Mammary epithelial cell (primary cell): ENCODE measurements at places on chromosomes 1 and 21.

- DNase-seq, result no peak
Measured at GRCh38 chr1:7589774-7590425, 181.2 kb upstream of the VAMP3 start.

DNA sequence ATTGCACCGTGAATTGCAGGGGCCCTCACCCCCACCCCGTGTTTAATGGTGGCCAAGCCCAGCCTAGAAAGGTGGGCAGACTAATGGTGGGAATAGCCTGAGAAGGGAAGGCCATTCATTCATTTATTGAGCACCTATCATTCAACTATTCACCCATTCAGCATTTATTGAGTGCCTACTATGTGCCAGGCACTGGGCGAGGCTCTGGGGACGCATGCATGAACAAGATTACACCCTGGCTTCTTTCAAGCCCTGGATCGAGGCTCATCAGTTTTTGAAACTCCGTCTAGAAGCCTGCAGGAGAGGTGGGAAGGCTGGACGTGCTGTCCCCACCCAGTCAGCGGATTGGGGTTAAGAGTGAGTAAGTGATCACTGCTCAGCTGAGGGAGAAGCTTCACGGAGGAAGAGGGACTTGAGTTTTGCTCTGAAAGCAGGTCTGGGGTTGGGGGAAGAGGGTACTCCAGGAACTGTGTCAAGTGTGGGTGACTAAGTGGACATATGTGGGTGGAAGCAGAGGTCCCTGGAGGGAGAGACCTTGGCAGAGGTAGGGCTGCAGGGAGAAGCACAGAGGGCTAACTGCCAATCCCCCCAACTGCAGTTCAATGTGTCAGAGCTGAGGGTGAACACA is 35.6 kb downstream of the MEF2D start:
- no peak for DNase-seq

- DNase-seq, result no peak
Measured at GRCh38 chr1:14281412-14281811, 317.1 kb upstream of the KAZN start.

DNA sequence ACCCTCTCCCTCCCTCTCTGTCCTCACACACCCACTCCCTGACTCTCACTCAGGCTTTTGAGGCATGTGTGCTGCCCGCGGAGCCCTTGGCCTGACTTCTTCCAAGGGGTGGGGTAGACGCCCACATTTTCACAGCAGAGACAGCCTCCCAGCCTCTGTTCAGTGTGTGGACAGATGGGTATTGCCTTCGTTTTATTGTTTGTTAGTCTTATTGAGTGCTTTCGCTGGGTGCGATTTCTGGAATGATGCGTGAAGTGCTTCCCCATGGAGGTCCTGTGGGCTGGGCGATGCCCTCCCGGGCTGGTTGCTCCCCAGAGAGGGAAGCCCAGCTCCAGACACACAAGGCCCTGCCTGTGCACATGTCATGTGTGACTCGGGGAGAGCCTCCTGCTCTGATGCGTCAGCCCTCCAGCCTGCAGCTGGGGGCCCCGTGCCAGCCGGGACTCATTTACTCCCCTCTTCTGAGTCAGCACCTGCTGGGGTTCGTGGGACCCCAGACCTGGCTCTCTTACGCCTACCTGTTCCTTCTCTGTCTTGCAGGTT is 14.7 kb downstream of the PDXK start:
- DNase-seq, result peak; percentile 46

DNA sequence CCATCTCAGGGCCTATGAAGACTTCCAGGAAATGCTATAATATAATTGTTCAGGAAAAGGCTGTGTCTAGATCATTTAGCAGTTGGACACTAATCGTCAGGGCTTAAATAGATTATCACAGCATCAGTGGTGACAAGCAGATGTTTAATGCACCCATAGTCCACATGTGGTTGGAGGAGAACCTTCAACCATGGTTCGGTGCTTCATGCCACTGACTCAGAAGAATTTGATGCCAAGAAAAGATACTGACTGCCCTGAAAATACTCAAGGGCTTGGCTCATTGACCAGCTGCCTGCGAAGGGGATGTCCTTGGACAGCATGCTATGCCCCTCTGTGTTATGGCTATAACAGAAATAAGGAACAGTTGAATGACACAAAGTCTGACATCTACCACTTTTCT is 175.7 kb downstream of the HHIPL2 start:
- DNase-seq, result no peak

DNA sequence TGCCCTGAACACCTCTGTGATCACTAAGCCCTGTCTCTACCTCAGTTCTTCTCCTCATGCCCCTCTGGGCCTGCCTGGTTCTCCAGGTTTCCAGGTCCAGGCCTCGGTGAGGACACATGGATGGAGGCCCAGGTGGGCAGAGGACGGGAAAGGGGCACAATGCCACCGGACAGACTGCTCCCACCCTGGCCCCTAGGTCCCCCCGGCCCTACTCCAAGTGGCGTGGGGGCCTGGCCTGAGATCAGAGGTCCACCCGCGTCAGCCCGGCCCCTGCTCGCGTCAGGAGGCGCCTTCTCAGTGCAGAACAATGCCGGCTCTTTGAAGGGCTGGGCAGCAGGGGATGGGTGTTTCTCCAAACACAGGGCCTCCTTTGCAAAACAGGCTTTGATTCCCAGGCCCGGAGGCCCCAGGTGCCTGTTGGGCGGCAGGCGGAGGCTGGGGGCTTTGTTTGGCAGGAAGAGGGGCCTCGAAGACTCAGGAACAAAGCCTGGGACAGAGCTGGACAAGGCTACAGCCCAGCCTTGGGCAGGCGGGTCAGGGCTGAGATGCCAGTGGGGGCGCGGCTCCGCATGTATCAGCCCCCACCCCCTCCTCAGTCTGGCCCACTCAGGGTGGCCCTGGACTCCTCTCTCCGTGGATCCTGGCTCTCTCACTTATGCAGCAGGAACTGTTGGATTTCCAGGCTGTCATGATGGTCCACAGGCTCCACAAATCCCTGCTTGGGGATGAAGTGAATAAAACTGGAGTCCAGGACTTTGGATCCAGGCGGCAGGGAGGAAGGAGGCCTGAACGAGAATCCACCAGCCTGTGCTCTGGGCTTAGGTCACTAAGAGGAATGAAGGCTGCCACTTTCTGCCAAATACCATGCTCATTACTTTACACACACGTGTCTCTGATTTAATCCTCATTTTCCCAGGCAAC is 77.4 kb upstream of the SLC2A1 start:
- no peak for DNase-seq

DNA sequence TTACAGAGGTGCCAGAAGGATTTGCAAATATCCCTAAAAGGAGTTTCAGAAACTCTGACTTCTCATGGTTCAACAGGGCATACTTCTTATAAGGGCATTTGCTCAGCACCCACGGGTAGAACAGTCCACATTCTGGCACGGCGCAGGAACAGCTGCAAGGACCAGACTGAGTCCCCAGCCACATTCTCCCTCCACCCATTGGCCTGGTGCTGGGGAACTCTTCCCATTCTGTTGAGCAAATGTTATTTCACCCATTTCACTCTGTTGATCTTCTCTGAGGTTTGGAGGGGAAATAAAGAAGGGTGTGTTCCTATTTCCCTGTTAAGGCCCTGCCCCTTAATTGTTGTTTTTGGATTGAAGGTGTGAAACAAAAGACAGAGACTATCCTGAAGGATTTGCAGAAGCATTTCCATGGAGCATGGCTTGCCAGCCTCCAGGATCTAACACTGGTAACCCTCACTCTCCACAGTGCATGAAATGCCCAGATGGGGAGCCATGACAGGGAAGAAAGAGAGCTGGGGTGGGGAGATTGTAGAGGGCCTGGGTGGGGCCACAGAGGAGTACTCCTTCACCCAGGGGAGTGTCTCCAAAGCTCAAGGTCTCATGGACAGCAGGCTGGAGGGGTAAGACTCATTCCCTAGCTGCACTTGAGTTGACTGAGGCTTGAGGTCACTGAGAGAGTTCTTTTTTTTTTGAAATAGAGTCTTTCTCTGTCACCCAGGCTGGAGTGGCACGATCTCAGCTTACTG is 35.0 kb downstream of the INAVA start:
- DNase-seq, result no peak

- no peak for DNase-seq
Measured at GRCh38 chr1:182450087-182450486, at the start of gene RGSL1. TSS of gene RGSL1 (plus strand) at chr1:182450146. CDS start at chr1:182450166, 20 bp downstream.

GRCh38 chr1:19220991-19221390 is 10.9 kb upstream of the UBR4 start:
- no peak for DNase-seq

- DNase-seq, result no peak
Measured at GRCh38 chr1:5951846-5952410, 40.3 kb downstream of the NPHP4 start.

- DNase-seq, result no peak
Measured at GRCh38 chr1:198176179-198176578, 19.4 kb downstream of the NEK7 start.

- no peak for DNase-seq
Measured at GRCh38 chr21:44423312-44423821, 31.9 kb upstream of the LRRC3 start.

DNA sequence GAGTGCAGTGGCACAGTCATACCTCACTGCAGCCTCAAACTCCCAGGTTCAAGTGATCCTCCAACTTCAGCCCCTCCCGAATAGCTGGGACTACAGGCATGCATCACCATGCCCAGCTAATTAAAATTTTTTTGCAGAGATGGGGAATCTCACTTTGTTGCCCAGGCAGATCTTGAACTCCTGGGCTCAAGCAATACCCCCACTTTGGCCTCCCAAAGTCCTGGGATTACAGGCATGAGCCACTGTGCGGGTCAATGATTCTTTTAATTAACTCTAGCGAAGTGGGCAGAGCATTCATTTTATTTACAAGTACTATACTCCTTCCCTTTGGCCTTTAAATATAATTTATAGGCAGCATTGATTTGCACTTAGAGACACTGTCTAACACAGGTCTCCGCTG is 2.5 kb upstream of the OTUD3 start:
- no peak for DNase-seq

- DNase-seq, result no peak
Measured at GRCh38 chr1:53541761-53542550, 82.8 kb downstream of the DMRTB1 start.

- DNase-seq, result peak; percentile 66
Measured at GRCh38 chr1:225603538-225604354, 49.2 kb downstream of the ENAH start.

GRCh38 chr1:226633541-226634165 is 85.1 kb downstream of the STUM start:
- DNase-seq, result no peak

DNA sequence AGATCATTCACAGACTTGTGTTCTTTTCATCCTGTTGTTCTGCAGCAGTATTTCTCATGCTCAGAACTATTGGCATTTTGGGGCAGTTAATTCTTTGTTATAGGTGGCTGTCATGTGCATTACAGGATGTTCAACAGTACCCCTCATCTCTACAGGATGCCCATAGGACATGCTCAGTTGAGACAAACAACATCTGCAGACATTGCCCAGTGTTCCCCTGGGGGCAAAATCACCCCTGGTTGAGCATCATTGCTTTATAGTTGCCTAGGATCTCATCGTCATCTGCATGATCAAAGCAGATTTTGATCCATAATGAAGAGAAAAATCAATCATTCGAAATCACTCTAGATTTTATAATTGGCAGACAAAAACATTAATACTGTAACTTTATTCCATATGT is 222.5 kb upstream of the CACYBP start:
- DNase-seq, result no peak

DNA sequence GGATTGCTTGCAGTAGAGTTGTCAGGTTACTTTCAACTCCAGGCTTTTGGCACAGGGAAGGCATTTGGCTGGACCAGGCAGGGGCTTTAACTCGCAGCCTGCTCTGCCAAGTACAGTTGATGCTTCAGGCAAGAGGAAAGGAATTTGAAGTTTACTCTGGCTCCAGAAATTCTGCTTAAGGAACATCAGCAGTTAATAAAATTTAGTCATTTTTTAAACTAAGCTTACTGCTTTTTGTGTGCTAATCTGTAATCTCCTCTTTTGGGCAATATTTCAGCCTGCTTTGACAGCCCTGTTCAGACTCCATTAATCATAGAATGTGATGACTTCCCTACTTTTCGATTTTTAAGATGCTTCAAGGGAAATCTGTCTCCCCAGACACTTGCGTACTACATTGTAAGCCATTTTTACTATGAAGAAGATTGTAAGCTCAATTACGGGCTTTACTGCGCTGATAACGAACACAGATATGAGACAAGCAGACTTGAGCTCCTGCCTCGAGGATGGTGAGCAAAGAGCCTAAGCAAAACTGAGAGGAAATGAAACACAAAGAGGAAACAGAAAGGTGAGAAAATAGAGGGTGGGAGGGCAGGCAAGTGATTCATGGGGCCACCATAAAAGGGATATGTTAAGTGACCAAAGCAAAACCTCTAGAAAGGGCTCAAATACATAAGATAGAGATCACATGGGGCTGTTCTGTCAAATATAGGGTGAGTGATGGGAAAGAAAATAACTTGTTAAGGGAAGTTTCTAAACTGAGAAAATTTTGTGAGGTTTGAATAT is 76.6 kb upstream of the VAV3 start:
- DNase-seq, result no peak

DNA sequence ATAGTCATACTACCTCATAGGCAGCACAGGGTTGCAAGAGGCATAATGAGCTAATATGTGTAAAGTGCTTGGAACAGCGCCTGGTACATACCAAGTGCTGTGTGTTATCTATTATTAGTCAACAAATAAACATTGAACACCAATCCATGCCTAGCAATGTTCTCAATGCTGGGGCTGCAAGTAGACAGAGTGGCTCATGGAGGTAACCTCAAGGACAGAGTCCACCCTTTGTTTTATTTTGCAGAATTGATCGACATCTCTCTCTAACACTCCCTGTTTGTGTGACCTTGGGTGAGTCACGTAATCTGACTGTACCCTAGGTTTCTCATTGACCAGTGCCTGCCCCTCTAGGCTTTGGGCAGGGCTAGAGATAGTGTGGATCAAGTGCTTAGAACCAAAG is 164.0 kb upstream of the KLHDC7A start:
- no peak for DNase-seq

DNA sequence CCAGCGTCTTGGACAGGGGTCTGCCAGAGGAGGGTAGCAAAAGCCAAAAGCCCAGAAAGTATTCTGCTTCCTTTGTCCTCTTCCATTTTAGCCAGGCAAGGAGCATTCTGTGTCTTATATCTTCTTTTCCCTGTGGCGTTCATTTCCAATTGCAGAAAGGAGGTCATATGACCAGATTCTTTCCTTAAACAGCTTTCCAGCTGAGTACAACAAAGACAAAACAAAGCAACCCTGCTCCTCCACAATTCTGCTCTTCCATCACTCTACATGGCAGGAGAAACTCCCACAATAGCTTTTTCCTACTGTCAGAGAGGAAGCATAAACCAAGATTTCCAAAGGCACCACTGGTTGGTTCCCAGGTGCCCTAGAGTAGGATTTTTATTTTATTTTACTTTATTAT is 19.7 kb downstream of the ENSA start:
- DNase-seq, result no peak

GRCh38 chr1:75690547-75690946 is 34.0 kb upstream of the ACADM start:
- no peak for DNase-seq

DNA sequence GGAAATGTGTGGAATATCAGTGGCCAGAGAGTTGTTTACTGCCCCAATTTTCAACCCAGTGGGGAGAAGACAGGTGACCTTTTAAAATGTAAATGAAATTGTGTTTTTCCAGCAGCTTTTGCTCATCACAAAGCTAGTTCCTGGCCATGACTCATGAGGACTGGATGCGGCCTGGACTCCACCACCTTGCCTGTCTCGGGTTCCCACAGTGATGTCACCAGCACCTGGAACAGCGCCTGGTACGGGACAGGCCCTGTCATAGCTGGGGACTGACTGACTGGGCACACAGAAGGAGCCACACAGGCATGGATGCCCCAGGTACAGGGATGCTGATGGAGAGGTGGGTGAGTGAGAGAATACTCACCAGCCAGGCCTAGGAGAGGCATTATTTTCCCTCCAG is 277.1 kb downstream of the AJAP1 start:
- no peak for DNase-seq

- DNase-seq, result no peak
Measured at GRCh38 chr1:90694846-90695245, 22.3 kb downstream of the BARHL2 start.
